ENCODE measurements at places on chromosomes 7 and 10. TPM values are rescaled to one million over a fixed set of nuclear protein-coding genes. Genes with fewer than 3 reads are reported as not detected.

The GPR15LG gene
- total RNA-seq: 1.0 TPM

The GFRA1 gene
- 42.7 TPM for total RNA-seq

The EBF3 gene
- total RNA-seq: not detected

The CUTC gene
- total RNA-seq: 13.7 TPM

The TMEM273 gene
- not detected for total RNA-seq

The AKR1D1 gene
- total RNA-seq: not detected

GRCh38 chr10:70052462-70053217 is at the start of gene MACROH2A2:
Gene MACROH2A2 (plus strand): TSS chr10:70052846. CDS start chr10:70075659, 22,813 bp downstream.
- no peak for DNase-seq

DNA sequence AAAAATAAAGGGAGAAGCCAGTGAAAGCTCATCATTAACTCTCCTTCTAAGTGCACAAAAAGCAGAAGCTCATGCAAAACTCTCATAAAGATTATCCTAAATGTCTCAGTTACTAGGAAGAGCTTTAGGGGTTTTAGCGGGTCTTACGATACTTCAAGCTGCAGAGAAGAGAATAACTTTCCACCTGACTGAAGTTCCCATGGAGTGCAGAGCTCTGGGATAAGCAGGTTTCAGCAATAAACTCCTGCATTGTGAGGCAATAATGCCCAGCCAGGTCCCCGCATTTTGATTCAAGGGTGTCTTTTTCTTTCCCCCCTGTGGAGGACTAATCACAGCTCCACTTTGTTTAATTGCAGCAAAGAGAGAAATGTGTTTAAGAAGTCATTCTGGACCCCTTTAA is 241.9 kb upstream of the SP8 start:
- no peak for DNase-seq

DNA sequence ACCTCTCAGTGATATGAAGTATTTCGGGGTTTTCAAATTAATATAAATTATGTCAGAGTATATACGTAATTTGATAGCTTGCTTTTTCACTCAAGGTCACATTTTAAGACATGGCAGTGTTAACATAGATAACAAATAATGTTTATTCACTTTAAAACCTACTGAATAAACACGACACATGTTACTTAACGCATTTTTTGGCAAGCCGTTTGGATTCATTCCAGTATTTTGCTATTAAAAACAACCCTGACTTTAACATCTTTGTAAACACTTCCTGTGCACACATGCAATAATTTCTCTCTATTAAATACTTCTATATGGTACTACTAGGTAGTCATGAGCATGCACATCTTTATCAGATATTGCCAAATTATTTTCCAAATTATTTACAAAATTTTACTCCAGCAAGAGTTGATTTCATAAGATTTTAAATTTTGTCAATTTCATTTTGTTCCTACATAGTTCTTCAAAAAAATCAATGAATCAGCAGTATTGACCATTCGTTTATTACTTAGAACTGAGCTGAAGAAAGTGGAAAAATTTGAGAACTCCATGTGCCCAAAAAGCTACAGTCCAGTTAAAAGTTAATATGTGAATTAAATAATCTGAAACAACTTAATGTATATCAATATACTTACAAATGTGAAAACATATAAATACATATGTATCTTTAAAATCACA is 26.8 kb upstream of the THSD7A start:
- DNase-seq: no peak

- no peak for DNase-seq
Measured at GRCh38 chr10:116300542-116300941, 23.7 kb upstream of the CCDC172 start.

Measured in epithelial cell of proximal tubule (primary cell).